ENCODE measurements at places on chromosomes 11 and 22.

DNA sequence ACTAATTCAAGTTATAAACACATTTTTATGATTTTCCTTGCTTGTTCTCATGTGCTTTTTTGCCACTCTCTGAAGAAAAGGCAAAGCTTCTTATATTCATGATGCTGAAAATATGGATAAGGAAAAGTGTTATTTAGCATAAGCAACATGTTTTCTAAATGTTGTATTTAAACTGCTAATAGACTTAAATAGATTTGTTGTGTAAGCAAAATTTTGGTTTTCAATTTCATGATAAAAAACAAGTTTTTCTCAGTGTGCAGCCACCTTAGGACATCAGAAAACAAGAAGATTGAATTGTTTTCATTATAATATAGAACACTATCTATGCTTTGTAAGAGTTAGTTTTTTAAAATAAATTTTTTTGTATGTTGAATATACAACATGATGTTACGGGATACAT, 2.3 kb downstream of the OR4A16 start:
- no peaks in the 10 kb centered on the region for H3K4me1 ChIP-seq
- no peak for DNase-seq
- H3K36me3 ChIP-seq = no peaks in the 10 kb centered on the region
- H3K4me3 ChIP-seq = no peak overlapping the region
- H3K27ac ChIP-seq = no peak overlapping the region

DNA sequence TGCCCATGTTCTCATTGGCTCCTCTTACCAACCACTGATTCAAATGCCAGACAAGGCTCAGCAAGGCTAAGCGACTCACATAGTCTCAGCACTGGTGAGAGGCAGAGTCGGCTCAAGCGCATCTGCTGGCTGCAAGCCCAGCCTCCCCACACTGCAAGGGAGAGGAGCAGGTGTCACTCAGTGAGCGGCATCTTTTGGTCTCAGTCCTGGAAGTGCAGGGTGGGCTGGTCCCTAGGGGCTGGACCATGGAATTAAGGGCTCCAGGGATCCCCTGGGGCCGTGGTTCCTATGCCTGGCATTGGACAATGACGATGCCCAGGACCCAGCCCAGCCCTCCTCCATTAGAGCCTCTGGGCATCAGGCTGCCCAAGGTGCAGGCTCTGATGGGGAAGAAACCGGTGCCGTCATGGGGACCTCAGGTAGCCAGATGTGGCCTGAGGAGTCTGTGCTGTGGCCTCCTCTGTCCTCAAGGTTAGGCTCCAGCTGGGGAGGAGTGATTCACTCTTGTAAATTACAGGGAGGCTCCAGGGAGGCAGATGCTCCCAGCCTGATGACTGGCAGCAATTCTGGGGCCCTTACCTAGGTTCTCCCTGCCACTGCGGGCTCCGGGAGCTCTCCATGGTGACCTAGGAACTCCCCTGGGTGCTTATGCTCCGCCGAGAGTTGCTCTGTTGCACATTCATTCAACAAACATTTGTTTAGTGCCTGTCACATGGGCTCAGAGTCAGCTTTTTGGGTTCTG, 28.0 kb downstream of the FADS2 start:
- H3K27me3 ChIP-seq = no peaks in the 10 kb centered on the region
- H3K4me3 ChIP-seq = no peak overlapping the region
- H3K4me1 ChIP-seq = no peaks in the 10 kb centered on the region

- H3K27ac ChIP-seq = no peak overlapping the region
- no peaks in the 10 kb centered on the region for H3K27me3 ChIP-seq
- H3K36me3 ChIP-seq = no peaks in the 10 kb centered on the region
- no peak overlapping the region for H3K4me3 ChIP-seq
- no peaks in the 10 kb centered on the region for H3K4me1 ChIP-seq
Measured at GRCh38 chr11:59900366-59901126, 22.0 kb downstream of the OOSP3 start.

GRCh38 chr11:2770096-2770751, 70.4 kb upstream of the KCNQ1OT1 start:
- peaks cover 30% of the 10 kb centered on the region for H3K4me1 ChIP-seq
- H3K27ac ChIP-seq = no peak overlapping the region
- no peak for DNase-seq
- no peaks in the 10 kb centered on the region for H3K27me3 ChIP-seq

Measured in SJSA1 (cell line).